Stimulated activated CD4-positive, alpha-beta T cell treated with anti-CD3 and anti-CD28 coated beads, Interleukin-2, amount 100 ng/mL, for 24 hours (primary cell): ENCODE measurements at places on chromosomes 2 and 18.

- DNase-seq: no peak
These were observed 19.6 kb downstream of the D2HGDH start for GRCh38 chr2:241754042-241754441.

DNA sequence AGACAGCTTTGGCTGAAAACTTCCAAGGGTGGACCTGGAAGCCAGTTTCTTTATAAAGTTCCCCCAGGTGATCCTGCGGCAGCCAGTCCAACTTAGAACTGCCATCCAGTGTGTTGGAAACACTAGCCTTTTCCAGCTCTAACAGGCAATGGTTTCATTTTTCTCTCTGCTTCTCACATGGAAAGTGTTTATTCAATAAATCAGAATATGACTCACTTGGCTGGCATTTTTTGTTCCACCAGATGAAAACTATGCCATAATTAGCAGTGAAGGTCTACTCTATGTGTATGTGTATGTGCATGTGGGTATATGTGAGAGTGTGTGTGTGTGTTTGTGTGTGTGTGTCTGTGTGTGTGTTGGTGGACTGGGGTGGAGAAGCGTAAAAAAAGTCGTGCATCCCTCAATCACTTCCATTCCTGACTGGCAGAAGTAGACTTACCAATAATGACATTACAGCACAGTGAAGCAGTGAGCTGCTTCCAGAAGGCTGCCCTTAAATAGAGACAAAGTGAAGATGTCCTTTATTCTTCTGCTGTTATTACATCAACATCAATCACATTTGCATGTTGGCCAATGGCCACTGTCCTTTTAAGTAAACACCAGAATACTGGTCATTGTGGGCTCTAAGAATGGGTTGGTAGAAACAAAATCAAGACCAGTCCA lies 90.9 kb upstream of the SETBP1 start:
- DNase-seq: no peak

- no peak for DNase-seq
These were observed 12.7 kb upstream of the PTPN4 start for GRCh38 chr2:119746836-119747686.

DNA sequence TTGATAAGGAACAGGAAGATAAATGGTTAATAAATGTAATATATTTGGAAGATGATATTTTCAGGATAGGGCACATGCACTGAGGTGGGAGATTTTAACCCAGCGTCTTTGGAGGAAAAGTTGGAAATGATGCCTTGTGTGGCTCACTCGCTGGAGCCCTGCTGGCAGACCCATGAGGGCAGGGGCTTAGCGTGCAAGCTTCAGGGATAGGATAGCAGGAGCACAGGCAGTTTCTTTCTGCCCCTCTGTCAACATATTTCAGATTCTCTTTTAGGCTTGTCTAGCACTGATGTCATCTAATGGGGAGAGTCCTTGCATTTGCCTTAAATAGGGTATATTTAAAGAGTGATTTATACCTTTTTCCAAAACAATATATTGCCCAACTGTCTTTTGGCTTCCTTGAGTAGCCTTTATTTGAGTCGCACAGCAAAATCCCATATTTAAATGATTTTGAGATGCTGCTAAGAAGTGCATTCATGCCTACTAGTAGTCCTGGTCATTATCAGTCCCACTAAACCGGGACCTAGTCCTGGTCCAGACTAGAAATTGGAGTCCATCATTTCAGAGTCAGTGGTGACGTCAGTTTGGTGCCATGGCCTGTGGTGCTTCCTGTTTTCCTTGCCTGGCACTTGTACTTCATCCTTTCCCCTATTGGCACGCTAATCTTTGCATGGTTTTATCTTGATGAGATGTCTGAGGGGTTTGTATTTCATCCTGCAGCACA lies 45.8 kb downstream of the SH3RF3 start:
- no peak for DNase-seq

GRCh38 chr2:161969159-161969558 lies 104.9 kb downstream of the DPP4 start:
- no peak for DNase-seq

GRCh38 chr2:32119161-32119560 lies 46.5 kb upstream of the SLC30A6 start:
- DNase-seq: no peak

DNA sequence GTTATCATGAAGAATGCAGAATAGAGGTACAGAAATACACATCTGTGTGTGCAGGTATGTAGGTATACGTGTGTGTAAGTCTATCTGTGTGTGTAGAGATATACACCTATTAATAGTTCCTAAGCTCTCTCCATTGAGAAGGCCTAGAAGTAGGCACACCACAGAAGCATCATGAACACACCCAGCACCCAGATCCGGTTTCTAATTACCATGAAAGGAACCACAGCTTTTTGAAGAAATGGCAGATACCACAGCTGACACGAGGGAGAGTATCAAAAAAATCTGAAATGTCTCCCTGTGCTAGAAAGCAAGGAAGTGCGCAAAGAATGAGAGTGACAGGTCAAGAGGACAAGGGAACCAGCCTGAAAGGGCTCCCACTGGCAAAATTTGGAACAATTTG lies 27.7 kb upstream of the AP1S3 start:
- no peak for DNase-seq

GRCh38 chr2:1892529-1893250 lies 148.4 kb upstream of the PXDN start:
- DNase-seq: no peak

- DNase-seq: no peak
These were observed 101.0 kb upstream of the RNF152 start for GRCh38 chr18:61993831-61994230.

- no peak for DNase-seq
These were observed 30.0 kb upstream of the ATG16L1 start for GRCh38 chr2:233221378-233222063.

DNA sequence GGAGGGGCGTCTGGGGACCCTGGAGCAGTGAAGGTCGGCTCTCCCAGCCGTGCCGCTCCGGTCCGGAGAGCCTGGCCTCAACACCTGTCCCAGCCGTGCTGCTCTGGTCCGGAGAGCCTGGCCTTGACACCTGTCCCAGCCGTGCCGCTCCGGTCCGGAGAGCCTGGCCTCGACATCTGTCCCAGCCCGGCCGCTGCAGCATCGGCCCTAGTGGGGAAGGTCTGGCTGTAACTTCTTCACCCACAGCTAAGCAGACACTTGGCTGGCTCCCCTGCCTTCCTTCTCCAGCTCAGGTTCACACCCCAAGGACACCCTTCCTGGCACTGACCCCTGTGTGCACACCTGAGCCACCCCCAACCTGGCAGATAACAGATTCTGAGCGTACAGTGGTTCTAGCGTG lies 4.6 kb downstream of the KCNG2 start:
- no peak for DNase-seq

- DNase-seq: no peak
These were observed 356.4 kb upstream of the GYPC start for GRCh38 chr2:126299469-126299976.

DNA sequence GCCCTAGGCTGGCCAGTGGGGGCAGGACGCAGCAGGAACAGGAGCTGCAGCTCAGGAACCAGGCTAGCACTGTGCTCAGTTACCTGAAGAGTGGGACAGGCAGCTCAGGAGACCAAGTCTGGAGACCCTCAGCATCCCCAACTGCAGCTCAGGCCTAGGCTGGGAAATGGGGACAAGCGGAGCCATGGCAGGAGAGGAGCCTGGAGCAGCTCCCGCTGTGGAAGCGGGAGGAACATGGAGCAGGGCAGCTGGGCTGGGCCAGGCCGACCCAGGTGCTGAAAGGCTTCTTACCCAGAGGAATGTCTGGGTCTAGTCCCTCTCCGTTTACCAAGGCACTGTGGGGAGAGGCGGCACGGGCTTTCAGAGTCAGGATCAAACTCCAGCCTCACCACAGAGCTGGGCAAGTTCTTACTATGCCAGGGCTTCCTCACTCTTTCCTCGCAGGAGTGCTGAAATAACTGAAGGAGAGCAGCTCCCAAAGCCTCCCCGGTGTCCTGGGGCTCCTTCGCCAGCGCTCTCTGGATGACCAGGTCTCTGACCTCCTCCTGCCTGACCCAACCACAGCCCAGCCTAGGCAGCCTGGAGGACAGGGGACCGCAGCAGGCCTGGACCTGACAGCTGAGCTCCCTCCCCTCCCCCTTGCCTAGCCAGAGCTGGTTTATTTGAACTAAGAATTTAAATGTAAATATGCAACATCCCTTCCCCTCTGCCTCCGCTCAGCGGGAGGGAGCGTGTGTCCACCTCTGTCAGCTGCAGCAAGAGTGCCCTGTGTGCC lies 247.8 kb upstream of the SIX2 start:
- no peak for DNase-seq

GRCh38 chr2:20471902-20472559 lies 25.2 kb downstream of the RHOB start:
- no peak for DNase-seq

- no peak for DNase-seq
These were observed 47.4 kb downstream of the EXOC6B start for GRCh38 chr2:72778410-72778809.

- no peak for DNase-seq
These were observed 446.4 kb upstream of the RAB12 start for GRCh38 chr18:8162802-8163201.
